Left ventricle myocardium inferior (tissue), 1 donor: ENCODE measurements at places on chromosomes 2 and 18. TPM values are rescaled to one million over a fixed set of nuclear protein-coding genes. Genes with fewer than 3 reads are reported as not detected.

Gene PDE1A
- total RNA-seq = 17.3 TPM

Gene GATA6
- total RNA-seq = 60.9 TPM

Gene DLGAP1
- 0.05 TPM for total RNA-seq

DNA sequence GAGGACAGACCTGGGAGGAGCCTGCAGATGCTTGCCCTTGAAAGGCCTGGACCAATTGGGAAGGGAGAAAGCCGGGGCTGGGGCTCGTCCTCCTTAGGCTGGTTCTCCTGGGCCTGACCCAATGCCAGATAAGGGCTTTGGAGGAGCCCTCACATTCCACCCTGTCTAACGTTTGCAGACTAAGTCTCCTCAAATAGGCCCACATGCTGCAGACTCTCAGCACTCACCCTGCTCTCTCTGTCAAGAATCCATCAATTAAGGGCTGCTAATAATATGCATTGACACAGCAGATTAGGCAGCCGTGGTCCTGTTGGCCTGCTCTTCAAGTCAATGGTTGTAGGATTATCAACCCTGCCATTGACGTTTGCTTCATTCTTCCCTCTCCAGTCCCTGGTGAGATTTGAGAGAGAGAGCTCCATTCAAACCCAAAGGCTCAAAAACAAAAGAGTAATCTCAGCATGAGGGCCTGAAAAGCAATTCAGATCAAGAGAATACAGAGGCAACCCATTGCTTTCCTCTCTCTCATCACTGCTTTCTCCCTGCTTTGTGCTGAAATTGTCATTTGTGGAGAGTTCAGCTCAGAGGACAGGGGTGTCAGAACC, 167.6 kb downstream of the INSIG2 start:
- no peak for DNase-seq
- no peak overlapping the region for H3K27ac ChIP-seq
- H3K27me3 ChIP-seq = peaks cover 23% of the 10 kb centered on the region
- no peaks in the 10 kb centered on the region for H3K36me3 ChIP-seq

GRCh38 chr18:58106289-58107070, 62.5 kb downstream of the NEDD4L start:
- H3K27ac ChIP-seq = no peak overlapping the region
- H3K27me3 ChIP-seq = no peaks in the 10 kb centered on the region
- no peak overlapping the region for H3K4me3 ChIP-seq
- no peaks in the 10 kb centered on the region for H3K36me3 ChIP-seq
- DNase-seq = no peak
